ENCODE measurements at places on chromosomes 16 and 17.

DNA sequence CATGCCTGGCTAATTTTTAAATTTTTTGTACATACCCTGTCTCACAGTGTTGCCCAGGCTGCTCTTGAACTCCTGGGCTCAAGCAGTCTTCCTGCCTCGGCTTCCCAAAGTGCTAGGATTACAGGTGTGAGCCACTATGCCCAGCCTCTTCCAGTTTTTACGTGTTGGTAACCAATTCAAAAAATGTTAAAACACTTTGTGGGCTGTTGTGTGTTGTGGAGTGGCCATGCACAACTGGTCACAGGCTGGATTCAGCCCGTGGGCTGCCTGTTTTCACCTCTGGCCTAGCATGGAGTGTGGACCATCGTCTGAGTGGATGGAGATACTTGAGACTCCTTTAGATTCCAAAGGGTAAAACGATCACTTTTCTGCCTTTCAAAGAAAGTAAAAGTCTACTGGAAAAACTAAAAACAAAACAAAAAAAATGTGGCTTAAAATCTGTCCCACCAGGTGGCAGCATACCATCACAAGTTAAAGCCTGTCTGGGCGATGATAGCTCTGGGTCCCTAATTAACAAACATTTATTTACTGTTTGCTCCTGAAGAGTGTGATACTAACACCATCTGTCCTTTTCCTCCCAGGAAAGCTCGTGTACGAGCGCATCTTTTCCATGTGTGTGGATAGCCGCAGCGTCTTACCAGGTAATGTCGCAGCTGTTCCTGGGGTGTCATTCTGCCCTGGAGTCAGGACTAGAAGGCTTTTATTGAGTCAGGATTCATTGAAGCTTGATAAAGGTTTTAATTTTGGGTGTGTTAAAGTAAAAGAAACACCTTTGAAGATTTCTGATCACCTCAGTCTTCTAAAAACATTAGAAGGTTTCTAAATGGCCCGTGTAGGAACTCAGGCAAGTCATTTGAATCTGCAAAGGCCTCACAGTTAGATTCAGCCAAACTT is 45.8 kb downstream of the VPS35L start:
- DNase-seq = no peak

GRCh38 chr16:64478252-64478906 is 643.5 kb downstream of the CDH11 start:
- no peak for DNase-seq

- DNase-seq = no peak
Measured at GRCh38 chr17:63395075-63395805, 50.9 kb downstream of the CYB561 start.

DNA sequence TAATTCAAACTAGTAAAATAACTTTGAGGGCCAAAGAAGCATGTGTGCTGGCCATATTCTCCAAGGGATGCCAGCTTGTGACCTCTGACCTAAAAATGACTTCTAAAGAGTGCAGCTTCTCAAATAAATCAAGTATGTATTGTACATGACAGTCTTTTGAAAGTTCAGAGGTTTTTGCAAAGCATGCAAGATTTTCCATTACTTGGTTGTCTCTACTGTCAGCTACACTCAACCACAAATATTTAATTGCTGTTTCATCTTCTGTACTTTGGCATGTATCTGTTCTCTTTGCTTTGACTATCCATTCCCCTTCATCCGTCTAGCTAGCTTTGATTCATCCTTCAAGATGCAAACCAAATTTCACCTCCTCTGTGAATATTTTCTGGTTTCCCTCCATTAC is 121.9 kb upstream of the HS3ST2 start:
- no peak for DNase-seq

- DNase-seq = no peak
Measured at GRCh38 chr16:1865902-1866690, 5.9 kb downstream of the MEIOB start.

GRCh38 chr17:5422505-5422904 is 2.5 kb downstream of the RPAIN start:
- DNase-seq = no peak

DNA sequence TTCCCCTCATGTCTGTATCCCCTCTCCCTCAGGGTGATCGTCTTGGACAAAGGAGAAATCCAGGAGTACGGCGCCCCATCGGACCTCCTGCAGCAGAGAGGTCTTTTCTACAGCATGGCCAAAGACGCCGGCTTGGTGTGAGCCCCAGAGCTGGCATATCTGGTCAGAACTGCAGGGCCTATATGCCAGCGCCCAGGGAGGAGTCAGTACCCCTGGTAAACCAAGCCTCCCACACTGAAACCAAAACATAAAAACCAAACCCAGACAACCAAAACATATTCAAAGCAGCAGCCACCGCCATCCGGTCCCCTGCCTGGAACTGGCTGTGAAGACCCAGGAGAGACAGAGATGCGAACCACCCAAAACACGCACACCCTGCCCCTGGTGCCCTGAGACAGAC is 82.2 kb downstream of the ABCC6 start:
- DNase-seq = no peak

DNA sequence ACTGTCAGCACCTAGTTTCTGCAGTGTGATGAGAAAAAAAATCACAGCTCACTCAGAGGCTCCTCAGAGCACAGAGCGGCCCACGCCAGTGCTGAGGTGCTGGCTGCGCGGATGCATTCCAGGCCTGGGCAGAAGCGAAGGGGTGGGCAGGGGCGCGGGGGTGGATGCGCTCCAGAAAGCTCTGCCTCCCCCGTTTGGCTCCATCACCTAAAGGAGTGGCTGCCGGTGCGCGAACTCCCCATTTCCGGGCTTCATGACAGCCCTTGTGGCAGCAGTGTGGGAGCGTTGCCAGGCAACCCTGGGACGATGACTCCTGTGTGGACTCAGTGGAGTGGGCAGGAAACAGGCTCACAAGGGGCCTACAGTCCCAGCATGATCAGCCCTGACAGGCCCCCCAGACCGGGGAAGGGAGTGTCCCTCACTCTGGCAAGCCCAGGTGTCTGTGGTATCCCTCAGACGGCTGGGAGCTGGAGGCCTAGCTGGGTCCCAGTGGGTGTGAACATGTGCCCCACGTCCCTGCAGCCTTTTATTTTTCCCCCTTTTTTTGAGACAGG is 32.8 kb upstream of the NUDT16L1 start:
- no peak for DNase-seq

GRCh38 chr16:3819746-3820724 is 60.5 kb downstream of the CREBBP start:
- DNase-seq = peak; percentile 32

DNA sequence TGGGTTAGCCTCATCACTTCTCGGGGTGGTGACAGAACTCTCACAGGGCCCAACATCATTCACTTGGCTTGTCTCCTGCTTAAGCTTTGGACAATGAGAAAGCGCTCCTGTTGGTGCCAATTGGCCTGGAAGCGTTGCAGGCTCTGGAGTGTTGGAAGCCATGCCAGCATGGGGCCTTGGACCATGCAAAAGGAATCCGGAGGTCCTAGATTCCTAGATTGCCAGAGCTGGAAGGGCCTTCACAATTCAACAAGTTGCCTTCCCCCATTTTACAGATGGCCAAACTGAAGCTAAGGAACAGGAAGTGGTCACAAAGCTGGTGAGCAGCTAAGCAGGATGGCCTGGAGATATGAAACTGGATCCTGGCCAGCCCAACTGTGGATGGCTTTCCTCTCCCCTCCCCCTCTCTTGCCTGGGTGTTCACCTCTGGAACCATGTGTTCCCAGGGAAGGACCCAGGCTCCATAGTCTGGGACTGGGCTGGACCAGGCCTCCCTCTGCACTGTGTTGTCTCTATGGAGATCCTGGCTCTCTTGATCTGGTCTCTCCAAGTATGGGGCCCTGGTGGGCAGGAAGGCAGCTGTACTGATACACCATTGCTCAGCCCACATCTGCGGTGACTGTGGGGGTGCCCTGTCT is 6.0 kb upstream of the IGFBP4 start:
- DNase-seq = no peak

DNA sequence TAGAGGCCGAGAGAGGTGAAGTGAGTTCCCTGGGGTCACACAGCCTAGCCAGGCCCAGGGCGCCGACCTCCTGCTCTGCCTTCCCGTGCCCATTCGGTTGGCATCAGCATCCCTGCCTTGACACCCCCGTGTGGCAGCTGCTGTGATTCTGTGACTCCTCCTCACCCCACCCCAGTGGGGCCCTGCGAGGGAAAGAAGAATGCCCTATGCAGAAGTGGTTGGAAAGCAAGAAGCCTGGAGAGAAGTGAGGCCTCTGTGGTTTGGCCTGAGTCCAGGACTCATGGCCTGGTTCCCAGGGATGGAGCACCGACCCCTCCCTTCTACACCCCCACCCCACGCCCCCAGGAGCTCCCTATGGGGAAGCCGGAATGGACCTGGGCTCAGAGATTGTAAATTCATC is 296.2 kb downstream of the SEC14L1 start:
- no peak for DNase-seq

GRCh38 chr17:64075913-64076312 is 54.0 kb downstream of the ERN1 start:
- DNase-seq = no peak
